ENCODE measurements at places on chromosomes 3 and 15.

- DNase-seq = no peak
Measured at GRCh38 chr15:99446565-99447496, 119.0 kb upstream of the MEF2A start.

DNA sequence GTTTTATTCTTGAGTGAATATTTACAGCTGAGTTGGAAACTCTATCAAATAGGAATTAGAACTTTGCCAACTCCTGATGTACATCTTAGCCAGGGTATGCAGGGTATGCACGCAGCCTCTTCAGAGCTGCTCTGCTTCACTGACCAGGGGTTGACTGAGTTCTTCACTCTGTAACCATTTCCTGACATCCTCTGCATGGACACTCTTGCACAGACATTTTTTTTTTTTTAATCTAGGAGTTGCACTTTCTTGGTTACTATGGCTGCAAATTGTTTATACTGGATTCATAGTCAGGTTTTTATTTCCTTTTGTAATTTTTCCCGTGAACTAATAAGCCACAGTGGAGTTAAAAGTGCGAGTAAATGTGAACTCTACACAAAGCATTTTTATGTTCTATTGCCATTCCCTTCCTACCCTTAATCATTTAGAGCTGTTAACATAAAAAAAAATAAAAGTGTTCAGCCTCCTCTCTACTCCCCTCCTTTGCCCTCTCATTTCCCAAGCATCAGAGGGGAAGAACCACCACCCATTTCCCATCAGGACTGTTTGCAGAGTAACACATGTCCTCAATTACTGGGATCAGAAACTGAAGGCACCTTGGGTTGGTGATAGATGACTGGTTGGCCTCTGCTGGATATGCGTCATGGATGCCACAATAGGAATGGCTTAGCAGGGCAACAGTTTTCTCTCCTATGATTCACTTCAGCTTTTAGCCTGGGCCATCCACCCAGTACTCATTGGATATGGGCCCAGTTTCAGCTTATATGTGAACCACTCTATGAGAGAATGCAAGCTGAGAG is 54.0 kb downstream of the DUT start:
- no peak for DNase-seq

DNA sequence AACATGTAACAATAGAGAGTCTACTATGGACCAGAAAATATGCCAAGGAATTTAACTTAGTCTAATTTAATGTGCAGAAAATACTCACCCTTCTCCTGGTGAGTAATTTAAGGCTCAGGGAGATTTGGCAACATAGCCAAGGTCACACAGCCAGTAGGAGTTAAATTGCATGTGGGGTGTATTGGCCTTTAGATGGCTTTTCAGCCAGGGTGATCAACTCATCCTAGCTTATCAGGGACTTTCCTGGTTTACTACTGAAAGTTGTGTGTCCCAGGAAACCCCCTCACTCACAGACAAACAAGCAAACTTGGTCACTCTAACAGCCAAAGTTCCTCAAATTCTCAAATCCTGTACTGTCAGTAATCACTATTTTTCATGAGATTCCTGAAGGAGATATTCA is 2.6 kb upstream of the SLC9A9 start:
- no peak for DNase-seq

GRCh38 chr3:128537091-128537703 is 44.2 kb upstream of the GATA2 start:
- no peak for DNase-seq

DNA sequence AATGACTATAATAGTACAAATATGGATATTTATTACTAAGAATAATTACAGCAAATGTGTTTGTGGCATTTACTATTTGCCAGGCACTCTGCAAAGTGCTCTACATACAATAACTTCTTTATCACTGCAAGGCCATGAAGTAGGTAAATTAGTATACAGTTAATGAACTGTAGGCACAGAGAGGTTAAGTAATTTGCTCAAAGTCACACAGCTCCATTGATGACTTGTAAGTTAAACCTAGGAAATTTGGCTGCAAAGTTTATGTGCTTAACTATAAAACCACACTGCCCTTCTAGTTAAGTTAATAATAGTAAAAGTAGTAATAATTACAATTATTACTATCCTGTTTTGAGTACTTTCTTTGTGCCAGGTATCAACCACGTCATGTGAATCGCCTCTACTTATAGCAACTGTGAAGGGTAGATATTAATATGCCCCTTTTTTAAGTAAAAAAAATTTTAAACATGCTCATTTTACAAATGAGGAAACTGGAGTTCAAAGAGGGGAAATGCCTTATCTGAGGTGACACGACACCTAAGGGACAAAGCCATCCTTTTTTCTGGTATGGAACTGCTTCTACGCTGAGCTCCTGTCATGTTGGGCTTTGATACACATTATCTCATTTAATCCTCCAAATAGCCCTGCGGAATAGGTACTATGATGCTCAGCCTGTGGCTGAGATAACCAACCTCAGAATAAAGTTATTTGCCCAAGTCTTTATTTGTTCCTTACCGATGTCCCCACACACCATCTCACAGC is 8.5 kb downstream of the BHLHE40 start:
- DNase-seq = no peak

DNA sequence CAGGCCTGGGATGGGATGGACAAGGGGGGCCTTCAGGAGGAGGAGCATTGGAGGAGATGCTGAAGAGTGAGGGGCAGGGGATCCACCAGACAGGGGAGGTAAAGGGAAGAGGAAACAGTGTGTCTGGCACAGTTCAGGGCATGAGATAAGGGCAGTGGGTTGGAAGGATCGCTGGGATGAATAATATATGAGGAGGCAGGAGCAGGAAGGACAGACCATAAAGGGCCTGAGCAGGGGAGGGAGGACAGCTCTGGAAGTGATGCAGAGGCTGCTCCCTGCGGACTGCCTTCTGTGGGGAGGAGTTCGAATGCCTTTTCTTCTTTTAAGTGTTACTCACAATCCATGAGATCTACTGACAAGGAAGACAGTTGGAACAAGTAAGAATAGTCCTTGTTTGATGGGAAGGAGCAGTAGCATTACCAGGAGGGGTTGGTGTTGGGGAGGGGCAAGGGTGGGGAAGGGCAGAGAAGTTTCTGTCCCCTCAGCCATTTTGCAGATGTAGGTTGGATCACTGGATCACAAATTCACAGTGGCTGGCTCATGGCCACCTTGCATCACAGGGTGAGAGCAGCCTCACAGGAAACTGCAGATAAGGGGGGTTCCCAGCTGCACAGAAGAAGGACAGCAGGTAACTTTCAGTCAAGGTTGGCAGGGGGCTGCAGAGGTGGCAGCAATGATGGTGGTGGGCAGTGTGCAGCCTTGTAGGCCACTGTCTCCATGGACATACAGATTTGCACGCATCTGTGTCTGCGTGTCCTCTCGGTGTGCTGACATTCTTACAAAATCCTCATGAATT is 91.9 kb upstream of the SNRPN start:
- no peak for DNase-seq

- DNase-seq = no peak
Measured at GRCh38 chr3:126015075-126015474, 46.1 kb downstream of the ROPN1B start.

Measured in stimulated activated CD4-positive, alpha-beta T cell treated with anti-CD3 and anti-CD28 coated beads, Interleukin-12 subunit alpha, Interleukin-12 subunit beta, amount 100 ng/mL, for 4 hours (primary cell).